ENCODE measurements at places on chromosomes 13 and 19.

GRCh38 chr19:34482380-34483250, 1.1 kb downstream of the WTIP start:
- DNase-seq, result no peak

DNA sequence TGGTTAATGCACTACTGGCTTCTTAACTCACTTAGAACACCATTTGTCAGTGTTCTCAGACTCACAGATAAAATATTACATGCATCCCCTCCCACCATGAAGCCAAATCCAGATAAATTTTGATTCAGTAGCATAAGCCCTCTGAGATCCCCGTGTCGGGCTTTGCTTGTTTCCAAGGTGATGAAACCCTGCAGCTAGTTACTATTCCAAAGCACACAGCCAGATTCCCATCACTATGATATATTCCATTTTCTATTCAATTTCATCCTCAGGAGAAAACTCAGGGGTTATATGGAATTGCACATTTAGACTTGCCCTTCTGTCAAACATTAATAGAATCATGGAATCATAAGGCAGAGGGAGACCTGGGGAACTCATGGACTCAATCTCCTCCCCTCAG, 9.4 kb upstream of the FAM124A start:
- DNase-seq, result no peak

DNA sequence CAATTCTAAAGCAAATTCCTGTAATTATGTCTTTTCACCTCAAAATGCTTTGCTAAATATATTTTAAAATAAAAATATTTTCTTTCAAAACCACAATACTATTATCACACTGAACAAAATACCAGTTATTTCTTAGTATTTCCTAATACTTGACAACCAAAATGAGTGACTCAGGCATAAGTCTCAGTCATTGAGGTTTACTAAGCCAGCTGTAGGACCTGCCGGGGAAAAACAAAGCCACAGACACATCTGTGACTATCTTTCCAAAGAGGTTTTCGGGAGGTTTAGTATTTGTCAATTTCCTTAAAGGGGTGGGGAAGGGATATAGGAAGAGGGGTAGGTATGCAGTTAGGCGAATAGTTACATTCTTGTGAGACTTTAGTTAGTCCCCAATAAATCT, 3.2 kb upstream of the ZNF235 start:
- DNase-seq, result no peak

DNA sequence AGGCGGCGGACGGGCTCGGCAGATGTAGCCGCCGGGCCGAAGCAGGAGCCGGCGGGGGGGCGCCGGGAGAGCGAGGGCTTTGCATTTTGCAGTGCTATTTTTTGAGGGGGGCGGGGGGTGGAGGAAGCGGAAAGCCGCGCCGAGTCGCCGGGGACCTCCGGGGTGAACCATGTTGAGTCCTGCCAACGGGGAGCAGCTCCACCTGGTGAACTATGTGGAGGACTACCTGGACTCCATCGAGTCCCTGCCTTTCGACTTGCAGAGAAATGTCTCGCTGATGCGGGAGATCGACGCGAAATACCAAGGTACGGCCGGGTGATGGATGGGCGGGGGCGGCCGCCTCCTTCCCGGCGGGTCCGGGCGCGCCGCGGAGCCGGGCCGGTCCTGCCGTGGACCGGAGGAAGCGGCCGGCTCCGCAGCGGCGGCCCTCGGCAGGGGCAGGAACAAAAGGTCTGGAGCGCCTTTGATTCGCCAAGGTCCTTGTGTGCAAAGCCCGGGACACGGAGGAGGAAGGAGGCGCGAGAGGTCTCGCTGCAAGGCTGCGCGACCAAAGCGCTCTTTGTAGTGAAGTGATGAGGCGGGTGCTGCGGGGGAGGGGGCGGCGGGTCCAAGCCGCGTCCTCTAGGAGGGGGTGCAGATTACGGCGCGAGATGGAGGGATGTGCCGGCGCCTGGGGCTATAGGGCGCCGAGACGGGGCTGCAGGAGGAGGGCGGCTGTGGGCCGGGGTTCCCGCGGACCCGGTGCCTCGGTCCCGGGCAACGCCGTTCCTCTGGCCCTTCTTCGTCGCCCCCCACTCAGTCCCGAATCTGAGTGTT, 689 bp downstream of the ING1 start:
- peak; percentile 73 for DNase-seq

- DNase-seq, result no peak
Measured at GRCh38 chr13:45995245-45995644, 57.3 kb downstream of the ZC3H13 start.

- DNase-seq, result peak; percentile 57
Measured at GRCh38 chr19:4448147-4448985, 9.2 kb downstream of the UBXN6 start.

DNA sequence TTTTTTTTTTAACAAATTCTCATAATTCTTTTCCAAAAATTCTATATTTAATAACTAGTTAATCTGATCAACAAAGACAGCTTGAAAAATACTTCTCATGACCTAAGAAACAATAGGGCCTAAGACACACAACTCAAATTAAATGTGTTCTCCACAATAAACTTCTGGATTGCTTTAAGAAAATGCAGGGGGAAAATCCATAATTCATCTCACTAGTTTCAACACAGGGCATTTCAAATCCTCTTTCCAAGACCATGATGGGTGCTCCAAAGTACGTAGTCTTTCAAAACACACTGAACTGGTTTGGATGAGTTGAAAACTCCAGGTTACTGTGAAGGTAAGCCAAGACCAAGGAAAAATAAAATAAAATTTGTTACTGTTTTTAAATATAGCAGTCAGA, 62.6 kb downstream of the DCLK1 start:
- no peak for DNase-seq

GRCh38 chr13:109720758-109721184, 65.6 kb downstream of the IRS2 start:
- peak; percentile 82 for DNase-seq

DNA sequence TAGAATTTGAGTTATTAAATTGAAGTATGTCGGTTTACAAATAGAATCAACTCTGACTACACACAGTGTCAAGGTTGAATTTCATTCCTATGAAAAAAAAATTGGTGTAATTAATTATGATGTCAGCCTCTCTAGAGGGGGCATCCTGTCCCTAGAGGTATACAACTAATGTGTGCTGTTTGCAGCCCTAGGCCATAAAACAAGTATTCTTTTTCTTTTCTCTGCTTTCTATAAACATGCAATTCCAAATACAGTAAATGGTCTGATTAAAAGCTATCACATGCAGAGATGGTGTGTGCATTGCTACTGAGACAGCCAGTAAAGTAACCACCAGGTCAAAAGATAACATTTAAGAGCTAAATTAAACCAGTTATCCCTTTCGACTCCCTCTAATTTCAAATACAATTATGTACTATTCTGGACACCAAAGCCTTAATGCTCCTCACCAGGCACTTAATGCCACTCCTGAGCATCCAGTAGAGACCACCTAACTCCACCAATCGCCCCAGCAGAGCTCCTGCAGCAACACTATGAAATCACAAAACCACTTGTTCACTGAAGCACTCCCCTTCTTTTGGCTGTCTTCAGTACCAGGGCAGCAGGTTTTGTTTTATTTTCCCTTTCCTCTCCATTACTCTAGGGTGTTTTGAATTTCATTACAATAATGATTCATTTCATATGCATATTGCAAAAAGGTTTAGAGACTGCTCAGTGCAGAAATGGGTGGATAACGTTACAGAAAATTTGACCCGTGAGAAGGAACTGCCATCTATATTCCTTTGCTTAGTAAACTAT, 426.9 kb downstream of the PCDH9 start:
- no peak for DNase-seq

DNA sequence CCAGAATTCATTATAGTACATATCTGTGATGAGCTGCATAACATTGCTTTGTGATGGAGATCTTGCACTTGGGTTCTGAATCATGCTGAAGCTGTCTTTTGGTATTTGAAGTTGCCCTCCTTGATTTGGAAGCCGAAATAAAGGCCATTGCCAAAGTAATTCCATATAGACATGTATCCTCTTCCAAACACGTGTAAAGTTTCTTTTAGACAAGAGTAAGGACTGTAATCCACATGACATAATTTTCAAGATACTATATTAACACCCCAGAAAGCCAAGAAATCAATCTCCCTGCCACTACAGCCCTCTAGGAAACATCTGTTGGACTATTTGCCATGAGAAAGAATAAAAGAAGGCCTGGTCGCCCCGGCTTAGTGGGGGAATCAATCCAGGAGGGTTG, 754.2 kb downstream of the FGF9 start:
- no peak for DNase-seq

- DNase-seq, result peak; percentile 56
Measured at GRCh38 chr19:10718205-10719196, 622 bp downstream of the DNM2 start.

DNA sequence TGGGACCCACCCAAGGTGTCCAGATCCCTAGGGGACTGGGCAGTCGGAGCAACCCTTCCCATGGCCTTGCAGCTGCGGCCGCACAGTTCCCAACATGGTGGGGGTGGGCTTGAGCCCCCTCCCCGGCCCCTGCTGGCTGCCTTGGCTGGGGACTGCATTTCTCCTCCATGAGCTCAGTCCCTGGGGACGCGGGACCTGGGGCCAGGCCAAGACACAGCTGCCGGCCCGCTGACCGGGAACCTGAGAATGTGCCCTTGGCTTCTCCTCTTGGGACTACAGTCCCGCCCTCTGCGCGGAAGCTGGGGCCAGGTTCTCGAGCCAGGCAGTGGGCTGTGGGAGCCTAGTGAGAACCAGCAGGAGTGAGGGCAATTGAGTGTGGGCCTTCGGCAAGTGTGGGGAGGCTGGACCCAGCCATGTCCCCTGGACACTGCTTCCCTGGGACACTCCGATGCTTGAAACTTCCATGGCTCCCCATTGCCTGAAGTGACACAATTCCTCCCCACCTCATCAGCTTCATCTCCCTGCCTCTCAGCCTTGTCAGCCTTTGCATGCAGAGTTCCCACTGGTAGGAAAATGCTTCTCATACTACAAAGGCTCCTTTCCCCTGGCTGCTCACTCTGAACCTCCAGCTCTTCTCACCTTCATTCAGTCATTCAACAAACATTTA, 13.1 kb upstream of the NOTCH3 start:
- DNase-seq, result no peak

GRCh38 chr13:68066879-68067513, 836.9 kb upstream of the PCDH9 start:
- DNase-seq, result no peak

DNA sequence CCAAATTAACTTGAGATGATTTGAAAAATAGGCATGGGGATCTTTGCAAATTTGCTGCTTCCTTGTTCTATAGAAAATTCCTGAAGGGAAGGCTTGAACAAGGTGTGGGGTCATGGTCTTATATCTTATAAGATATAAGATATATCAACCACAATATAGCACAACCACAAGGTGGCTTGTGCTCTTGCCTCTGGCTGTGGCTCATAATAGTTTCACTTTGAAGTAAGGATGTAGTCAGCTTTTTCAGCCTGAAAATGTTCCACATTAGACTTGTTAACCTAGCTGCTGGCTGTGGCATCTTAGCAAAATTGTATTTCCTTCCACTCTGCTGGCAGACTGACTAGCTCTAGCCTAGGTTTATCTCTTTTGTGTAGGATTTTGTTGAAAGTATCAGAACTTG, 169.7 kb downstream of the KLF5 start:
- DNase-seq, result no peak

Data from right lobe of liver (tissue), 6 donors.